ENCODE measurements at places on chromosomes 16 and 17.

DNA sequence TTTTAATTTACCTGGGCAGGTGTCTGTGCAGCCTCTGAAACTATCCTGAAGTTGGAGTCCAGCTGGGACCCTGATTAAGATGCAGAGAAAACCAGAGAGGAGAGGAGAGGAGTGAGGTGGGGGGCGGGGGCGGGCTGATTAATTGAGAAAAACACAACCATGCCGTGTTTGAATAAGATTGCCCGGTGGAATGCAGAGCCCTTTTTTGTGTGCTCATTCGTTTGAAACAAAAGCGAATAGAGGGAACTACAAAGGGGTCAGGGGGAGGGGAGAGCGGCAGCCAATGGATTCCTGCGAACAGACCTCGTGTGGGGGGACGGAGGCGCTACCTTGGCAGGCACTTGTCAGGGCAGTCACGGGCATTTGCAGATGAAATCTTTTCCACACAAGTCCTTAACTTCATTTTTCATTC, 355.8 kb downstream of the SOX9 start:
- DNase-seq: no peak

DNA sequence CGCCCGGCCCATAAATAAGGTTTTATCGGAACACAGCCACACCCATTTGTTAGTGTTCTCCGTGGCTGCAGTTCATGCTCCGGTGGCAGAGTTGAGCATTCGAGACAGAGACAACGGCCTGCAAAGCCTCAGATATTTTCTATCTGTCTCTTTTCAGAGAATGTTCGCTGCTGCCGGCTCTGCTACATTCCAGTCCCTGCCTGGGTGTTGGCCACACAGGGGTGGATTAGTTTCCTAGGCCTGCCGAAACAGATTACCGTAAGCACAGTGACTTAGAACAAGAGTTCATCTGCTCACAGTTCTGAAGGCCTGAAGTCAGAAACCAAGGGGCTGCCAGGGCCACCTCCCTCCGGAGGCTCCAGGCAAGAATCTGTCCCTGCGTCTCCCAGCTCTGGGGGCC, 19.1 kb upstream of the GSG1L start:
- DNase-seq: no peak

DNA sequence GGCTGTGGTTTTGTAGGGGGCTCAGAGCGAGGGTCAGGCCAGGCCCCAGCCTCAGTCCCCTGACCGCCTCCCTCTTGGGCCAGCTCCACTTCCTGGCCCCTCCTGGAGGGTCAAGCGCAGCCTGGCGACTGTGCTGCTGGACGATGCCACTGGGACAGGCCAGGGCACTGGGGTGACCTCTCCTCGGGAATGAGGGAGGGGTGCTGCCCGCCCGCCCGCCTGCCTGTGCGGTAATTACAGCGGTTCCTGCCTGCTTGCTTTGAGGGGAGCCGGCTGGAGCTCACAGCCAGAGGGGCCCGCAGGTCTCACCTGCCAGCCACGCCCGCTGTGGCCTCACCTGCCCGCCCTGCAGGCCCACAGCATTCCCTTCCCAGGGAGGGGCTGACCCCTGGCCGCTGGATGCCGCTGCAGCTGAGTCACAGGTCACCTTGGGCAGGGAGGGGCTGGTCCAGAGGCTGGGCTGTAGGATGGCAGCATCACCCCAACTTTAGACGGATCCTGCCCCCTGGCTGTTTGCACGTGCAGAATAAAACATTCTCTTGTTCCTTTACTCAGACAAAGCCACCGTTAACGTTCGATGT, 76.7 kb upstream of the CBX4 start:
- no peak for DNase-seq

DNA sequence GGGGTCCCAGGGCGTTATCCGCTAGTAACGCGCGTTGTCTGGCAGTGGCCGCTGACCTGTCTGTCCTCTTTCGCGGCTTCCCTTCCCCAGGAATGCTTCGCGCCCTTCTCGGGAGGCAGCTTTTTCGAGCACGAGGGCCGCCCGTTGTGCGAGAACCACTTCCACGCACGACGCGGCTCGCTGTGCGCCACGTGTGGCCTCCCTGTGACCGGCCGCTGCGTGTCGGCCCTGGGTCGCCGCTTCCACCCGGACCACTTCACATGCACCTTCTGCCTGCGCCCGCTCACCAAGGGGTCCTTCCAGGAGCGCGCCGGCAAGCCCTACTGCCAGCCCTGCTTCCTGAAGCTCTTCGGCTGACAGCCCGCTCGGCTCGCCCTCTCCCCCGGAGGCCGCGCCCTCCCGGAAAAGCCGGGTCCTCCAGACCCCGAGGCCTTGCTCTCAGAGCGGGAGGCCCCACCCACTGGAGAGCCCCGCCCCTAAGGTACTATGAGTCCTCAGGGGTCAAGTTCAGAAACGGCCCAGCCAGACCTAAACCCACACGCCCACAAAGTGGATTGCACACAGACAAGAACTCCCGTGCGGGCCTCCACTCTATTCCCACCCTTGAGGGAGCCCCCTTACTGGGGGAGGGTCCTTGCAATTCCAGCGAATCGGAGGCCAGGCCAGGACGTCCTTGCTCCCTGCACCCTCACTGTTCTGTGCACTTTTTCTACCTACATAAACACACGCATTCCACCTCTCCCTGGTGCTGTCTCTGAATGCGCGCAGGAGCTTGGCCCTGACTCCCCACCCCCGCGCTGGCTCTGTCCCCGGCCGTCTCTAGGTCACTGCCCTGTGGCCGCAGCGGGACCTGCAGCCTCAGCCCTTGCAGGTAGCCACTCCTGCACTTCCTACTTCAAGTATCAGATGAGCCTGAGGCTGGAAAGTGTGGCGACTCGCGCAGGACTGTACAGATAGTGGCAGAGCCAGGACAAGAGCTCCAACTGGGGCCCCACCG, 5.4 kb upstream of the SLC5A2 start:
- no peak for DNase-seq

DNA sequence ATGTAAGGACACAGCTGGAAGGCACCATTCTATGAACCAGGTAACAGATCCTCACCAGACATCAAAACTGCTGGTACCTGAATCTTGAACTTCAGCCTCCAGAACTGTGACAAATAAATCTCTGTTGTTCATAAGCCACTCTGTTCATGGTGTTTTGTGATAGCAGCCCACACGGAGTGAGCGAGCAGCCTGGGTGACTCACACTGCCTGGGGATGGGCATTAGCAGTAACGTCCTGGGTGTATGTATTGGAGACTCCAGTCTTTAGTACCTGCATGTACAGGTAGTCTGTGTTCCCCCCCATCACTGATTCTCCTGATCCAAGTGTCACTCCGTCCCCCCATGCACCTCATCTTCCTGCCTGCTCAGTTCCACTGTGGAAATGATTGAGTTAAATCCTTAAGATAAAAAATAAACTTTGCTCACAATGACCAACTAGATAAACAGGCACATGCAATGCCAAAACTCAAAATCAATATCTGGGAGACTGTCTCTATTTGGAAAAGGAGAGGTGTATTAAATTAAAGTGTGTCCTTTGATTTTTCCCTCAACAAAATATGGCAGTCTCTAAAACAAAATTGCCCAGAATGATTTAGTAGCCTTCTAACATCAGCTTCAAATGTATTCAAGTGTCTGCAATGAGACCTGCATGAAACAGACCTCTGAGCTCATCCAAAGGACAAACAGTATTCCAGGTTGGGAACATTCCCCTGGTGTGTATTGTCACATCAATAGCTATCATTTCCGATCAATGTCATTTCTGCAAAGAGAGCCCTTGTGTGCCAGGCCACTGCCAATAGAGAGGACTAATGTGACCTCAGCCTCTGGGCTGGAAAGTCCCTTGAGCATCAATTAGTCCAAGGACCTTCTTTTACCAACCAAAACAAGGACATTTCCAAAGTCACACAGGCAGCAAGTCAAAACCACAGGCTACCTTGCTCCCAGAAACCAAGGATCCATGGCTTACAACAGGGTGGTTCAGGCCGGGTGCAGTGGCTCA, 12.2 kb upstream of the VAT1L start:
- no peak for DNase-seq

- no peak for DNase-seq
These were observed 6.2 kb downstream of the ITGAE start for GRCh38 chr17:3794557-3795389.

- peak; percentile 81 for DNase-seq
These were observed 163.7 kb downstream of the MSI2 start for GRCh38 chr17:57419940-57420550.
